ENCODE measurements at places on chromosomes 2 and 18. TPM values are rescaled to one million over a fixed set of nuclear protein-coding genes. Genes with fewer than 3 reads are reported as not detected.

Gene GULP1
- polyA plus RNA-seq = 12.2 TPM

Gene ADAM17
- 6.5 TPM for polyA plus RNA-seq

Gene MAP3K19
- not detected for polyA plus RNA-seq

Gene GPBAR1
- polyA plus RNA-seq = 6.0 TPM

Gene FOSL2
- 20.6 TPM for polyA plus RNA-seq

Gene GALNT3
- polyA plus RNA-seq = 8.8 TPM

Gene LTBP1
- polyA plus RNA-seq = 9.3 TPM

Gene TMEM163
- polyA plus RNA-seq = 2.6 TPM

- DNase-seq = no peak
These were observed 29.9 kb upstream of the L3MBTL4 start for GRCh38 chr18:6444466-6445228.

GRCh38 chr2:237648016-237648381, 20.6 kb downstream of the LRRFIP1 start:
- DNase-seq = no peak

GRCh38 chr2:126909366-126909765, 10.7 kb downstream of the TEX51 start:
- no peak for DNase-seq

DNA sequence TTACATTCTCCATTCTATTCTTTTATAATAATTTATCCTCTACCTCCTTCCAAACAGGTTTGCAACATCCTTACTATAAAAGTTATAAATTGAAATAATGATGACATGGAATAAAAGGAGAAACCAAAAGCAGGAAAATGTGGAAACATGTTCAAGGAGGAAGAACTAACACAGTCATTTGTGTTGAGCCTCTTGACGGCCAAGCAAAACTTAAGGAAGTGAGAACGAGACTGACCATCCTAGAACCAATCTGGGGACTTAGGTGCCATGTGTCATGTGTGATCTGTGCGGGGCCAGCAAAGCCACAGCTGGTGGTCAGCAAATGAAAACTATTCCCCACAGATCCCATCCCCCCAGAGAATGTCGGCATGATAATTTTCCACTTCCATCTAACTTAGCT, 25.6 kb upstream of the FAM124B start:
- DNase-seq = no peak

DNA sequence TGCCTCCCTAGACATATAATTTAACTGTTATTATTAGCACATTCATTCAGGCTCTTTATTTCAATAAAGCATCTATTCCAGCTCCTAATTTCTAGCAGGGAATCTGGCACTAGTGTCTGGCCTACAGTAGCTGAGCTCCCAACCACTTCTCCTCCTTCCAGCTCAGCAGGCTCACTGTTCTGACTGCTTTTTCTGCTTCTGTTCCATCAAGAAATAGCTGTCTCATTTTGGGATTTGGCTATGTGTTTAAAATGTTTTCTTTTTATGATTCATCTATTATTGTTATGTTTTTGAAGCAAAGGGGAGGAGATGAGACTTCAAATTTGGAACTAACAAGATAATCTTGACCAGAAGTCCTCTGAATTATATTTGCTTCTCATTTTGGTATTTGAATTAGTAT, 172.7 kb upstream of the SMAD7 start:
- no peak for DNase-seq

- DNase-seq = no peak
These were observed 89.2 kb downstream of the SOCS6 start for GRCh38 chr18:70377857-70378701.

DNA sequence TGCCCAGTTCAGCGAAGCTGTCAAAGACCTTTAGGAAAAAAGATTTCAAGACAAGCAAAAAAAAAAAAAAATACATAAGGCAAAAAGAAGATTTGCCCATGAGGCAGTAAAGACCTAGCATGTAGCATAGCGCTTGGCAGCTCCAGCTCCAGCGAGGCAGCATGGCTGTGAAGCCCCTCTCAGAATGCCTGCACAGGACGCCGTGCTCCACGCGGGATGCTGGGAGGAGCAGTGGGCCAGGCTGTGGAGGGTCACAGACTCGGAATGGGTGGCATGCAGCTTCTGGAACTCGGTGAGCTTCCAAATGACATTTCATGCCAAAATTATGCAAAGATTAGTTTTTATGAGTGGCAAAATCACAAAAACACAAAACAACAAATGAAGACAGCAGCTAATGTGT, 267.3 kb downstream of the ZNF516 start:
- no peak for DNase-seq

DNA sequence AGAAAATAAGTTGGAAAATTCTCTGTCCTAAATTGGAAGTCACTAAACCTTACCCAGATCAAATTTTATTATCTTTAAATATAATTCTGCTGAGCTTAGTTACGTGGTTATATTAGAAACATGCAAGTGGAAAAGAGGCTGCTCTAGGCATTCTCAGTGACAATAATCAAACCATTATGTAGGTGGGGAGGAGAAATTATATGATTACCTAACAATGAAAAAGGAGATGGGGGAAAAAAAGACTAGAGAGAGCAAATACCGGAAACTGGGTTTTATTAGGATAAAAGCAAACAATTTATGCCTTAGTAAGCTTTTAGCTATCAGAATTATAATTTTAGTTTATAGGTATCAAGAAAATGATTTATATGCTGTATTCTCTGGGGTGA, 53.2 kb downstream of the PHLPP1 start:
- no peak for DNase-seq

DNA sequence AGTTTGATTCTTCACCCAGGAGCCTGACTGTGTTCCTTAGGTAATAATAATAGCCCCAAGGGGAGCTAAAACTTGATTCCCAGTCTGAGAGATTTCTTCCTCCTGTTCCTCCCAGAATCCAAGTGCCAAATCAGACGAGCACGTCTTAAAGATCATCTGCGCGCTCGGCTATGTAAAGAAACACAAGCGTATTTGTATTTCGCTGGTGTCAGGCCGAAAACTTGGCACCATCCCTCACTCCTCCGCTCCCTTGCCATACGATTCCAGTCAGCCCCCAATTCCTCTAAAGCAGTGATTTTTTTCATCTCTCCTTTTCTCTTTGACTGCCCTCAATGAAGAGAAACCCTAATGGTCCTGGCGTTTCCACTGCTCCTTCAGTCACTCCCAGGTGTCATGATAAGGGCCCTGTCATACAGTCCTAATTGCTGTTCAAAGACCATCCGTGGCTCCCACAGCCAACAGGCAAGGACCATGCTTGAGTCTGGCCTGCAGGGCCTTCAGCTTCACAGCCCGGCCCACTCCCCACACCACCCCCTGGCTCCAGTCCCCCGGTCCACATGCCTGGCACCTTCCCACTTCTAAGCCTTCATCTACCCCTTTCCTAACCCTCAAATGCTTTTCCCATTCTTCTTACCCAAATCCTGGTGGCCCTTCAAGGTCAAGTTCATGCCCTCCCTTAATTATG, 130.8 kb upstream of the ID2 start:
- no peak for DNase-seq

DNA sequence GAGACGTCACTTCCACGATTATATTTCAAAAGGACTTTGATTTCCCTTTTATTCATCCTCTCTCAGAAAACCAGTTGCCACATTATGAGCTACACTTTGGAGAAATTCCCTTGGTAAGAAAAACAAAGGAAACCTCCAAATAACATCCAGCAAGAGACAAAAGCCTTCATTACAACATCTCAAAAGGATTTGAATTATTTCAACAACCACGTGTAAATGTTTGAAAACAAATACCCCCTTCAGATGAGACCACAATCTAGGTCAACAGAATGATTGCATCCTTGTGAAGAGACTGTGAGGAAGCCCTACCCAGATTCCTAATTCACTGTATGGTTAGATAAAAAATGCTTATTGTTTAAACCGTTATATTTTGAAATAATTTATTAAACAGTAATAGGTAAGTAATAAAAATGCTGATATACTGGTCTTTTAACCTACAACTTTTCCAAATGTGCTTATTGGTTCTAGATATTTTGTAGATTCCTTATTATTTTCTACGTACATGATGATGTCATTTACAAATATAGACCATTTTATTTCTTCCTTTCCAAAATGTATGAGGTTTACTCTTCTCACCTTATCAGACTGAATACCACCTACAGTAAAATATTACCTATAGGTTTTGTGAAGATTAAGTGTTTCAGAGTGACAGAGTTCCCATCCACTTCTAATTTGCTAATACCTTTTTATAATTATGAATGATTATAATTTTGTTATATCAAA, 922.7 kb upstream of the CHAC2 start:
- no peak for DNase-seq

Data from kidney (tissue), 22 donors.